Stimulated activated CD4-positive, alpha-beta T cell treated with anti-CD3 and anti-CD28 coated beads, Interleukin-1b, Interleukin-23, amount 100 ng/mL, for 1 hour (primary cell): ENCODE measurements at places on chromosomes 16 and 17.

- no peak for DNase-seq
Observed at GRCh38 chr16:66254751-66255150, 111.7 kb upstream of the CDH5 start.

DNA sequence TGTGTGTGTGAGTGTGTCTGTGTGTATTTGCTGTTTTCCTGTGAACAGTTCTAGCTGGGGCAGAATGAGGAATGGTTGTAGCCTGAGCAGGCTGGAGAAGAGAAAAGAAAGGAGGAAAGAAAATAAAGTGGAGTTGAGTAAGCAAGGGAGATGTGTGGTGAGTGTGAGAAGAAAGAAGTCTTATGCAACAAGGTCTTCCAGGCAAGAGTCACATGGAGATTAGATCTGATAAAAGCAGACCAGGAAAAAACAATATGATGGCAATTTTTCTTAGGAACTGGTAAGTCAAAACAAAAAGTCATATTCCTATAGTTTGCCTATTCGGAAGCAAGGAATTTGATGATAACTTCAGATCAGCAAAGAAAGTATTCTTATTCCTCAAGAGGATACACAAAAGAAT, 125.0 kb downstream of the HS3ST3A1 start:
- no peak for DNase-seq

DNA sequence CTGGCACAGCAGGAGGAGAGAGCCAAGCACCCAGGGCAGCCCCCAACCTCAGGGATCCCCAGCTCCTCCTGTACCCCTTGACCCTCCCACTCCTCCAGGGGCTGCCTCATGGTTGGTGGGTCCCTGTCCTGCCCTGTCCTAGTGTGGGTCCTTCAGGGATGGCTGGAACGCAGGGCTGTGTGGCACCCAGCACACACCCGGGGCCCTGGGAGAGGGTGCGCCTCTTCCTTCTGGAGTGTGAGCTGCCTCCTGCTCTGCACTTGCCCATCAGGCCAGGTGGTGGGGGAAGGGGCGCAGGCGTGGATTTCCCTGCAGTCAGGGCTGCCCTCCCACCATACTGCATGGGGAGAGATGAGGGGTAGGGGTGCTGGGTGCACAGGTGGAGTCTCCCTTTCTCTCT, 42.6 kb downstream of the SOCS1 start:
- no peak for DNase-seq

- DNase-seq = no peak
Observed at GRCh38 chr16:77882358-77882757, 94.0 kb downstream of the VAT1L start.

DNA sequence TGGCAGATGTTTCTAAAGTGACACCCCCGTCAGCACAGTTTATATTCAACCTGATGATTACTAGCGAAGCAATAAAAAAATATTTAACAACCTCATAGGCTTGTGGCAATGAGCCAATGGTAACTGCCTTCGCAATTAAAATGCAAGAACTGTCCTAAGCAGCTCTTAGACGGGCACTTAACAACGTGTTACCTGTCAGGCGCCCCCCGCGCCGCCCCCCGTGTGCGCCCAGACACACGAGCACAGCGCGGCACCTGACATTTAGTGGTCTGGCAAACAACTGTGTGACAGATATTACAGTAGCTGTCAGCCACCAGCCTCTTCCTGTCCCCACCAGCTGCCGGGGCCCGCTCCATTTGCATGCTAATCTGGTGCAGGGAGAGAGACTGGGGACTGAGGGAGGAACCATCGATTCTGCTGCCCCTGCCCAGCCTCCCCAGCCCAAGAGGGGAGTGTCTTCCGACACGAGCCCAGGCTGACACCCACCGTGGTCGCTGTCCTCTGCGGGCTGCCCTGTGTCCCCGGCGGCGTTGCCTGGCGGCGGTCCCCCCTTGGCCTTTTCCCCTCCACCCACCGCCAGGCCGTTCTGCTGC, 12.7 kb downstream of the NDUFAF8 start:
- DNase-seq = no peak

- DNase-seq = no peak
Observed at GRCh38 chr16:28592979-28593553, 3.8 kb downstream of the SULT1A2 start.

DNA sequence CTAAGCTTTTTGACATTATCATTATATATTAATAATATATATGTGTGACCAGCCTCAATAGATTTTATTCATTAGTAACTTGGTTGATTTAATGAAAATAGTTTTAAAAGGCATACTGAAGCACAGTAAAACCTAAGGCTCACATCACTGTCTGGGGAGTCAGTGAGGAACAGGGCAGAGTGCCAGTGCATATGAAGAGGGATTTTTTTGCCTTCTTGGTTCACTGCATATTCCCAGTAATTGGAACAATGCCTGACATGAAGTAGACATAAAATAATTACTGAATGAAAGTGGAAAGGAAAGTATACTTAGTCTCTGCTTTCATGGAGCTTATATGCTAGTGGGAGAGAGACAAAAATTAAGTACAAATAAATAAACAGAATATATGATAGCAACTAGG, 81.1 kb downstream of the FTO start:
- no peak for DNase-seq

- DNase-seq = no peak
Observed at GRCh38 chr17:48352630-48353029, 77.4 kb downstream of the SKAP1 start.

- DNase-seq = no peak
Observed at GRCh38 chr17:44781551-44782325, 22.9 kb downstream of the ADAM11 start.

DNA sequence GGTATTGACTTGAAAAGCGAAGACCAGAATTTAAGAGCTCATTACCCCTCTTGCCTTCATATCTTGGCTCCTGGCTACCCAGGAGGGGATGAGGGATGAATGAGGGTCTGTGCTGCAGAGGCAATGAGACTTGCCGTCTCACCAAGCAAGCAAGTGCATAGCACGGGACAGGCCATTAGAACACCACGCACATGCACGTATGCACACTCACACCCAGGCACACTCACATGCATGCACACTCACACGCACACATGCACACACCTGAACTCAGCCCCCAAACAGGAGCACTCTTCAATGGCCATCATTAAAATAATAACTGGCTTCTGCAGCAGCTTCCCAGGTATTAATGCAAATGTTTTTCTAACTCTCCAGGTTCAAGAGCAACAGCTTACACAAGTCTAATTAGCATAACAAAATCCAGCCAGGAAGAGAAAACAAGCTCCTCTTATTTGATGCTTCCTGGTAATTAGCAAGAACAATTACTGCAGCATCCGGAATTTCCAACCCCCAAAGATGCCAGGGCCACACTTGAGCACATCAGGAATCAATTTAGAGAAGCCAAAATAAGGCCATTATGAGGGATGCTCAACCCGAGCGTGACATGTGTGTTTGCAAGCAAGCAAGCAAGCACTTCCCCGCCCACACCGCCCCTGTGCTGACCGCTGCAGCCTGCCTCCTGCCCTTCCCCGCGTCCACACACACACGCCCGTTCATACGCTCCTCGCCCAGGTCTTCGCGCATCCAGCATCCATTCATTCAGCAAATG, 171.6 kb upstream of the TNRC6C start:
- DNase-seq = no peak

GRCh38 chr16:89784406-89784805, 32.0 kb downstream of the FANCA start:
- no peak for DNase-seq

DNA sequence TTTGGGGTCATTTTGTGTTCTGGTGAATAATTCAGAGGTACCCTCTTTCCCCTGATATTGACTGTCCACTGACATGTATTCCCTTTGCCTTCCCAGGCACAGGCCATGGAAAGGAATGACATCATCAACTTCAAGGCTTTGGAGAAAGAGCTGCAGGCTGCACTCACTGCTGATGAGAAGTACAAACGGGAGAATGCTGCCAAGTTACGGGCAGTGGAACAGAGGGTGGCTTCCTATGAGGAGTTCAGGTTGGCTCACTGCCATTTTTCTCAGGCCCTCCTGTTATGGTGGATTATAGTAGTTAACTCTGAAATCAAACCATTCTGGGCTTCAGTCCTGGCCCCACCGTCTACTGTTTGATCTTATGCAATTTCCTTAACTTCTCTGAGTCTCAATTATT, 1.6 kb upstream of the EFTUD2 start:
- no peak for DNase-seq

DNA sequence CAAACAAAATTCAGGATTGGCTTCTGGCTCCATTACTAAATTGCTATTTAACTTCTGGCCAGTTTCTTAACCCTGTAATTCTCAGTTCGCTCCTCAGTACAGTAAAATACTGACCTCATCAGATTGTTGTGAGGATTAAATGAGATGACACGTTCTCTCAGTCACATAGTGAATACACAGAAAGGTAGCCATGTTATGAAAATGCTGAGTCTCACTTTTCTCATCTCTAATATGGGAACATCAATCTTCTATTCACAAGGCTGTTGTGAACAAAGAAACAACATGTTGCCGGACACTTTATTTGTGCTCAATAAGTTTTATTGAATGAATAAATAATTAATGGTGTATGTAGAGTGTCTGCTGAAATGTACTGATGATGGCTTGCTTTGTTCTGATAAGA, 924.5 kb upstream of the GOT2 start:
- DNase-seq = no peak

DNA sequence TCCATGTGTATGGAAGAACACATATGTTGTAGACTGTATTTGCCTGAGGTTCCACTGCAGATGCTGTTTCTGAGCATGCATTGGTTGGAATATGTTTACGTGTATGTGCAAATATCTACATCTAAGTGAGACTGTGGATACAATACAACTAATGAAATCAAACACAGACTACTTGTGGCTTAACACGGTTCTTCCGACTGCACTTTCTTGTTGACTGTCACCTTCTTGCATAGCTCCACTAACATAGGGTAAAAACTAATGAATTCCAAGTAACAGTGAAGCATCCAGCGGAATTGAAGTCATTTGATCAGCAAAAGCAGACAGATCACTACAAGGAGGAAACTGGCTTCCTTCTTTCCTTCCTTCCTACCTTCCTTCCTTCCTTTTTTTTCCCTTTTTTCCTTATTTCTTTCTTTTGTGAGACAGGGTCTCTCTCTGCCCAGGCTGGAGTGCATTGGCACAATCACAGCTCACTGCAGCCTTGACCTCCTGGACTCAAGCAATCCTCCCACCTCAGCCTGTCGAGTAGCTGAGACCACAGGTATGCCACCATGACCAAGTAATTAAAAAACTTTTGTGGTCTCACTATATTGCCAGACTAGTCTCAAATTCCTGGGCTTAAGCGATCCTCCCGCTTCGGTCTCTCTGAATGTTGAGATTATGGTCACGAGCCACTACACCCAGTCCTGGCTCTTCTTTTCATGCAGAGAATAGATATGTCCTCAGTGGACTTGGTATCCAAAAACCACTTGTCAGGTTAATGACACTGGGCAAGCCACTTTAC, 22.0 kb upstream of the CCL1 start:
- DNase-seq = no peak

DNA sequence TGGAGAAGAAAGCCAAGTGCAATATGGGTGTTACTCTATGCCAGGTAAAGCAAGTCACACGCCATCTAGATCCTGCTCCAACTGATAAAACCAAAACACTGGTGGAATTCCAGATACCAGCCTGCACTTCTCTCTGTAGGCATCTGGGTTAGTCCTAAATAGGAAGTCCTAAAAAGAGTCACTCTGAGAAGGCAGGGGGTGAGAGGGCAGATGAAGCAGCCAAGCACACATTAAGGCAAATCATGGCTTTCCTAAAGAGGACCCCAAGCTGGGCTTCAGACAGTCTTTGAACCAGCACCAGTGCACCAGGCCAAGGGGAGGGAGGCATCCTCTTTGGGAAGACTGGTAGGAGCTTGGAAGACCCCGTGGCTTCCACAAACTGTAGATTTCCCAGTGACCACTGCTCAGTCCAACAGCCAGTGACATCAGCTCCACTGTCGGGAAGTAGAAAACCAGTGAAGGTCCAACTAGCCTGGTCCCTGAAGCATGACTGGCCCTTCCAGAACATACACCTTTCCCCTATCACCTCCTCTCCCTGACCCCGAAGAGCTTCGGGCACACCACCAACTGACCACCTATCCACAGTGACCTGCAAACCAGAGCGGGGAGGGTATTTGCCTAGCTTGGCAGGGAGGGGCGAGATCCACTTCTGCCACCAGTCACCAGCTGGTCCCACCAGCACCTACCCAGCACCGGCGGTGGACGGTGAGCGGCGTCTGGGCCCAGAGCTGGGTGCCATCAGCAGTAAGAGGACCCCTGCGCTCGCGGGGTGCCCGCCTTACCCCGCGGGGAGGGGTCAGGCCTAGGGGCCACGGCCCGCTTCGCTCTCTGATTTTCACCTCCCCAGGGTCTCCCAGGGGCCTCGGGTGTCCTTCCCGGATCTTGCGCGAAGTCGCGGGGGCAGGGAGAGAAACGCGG, 1.0 kb downstream of the LITAF start:
- DNase-seq = no peak

DNA sequence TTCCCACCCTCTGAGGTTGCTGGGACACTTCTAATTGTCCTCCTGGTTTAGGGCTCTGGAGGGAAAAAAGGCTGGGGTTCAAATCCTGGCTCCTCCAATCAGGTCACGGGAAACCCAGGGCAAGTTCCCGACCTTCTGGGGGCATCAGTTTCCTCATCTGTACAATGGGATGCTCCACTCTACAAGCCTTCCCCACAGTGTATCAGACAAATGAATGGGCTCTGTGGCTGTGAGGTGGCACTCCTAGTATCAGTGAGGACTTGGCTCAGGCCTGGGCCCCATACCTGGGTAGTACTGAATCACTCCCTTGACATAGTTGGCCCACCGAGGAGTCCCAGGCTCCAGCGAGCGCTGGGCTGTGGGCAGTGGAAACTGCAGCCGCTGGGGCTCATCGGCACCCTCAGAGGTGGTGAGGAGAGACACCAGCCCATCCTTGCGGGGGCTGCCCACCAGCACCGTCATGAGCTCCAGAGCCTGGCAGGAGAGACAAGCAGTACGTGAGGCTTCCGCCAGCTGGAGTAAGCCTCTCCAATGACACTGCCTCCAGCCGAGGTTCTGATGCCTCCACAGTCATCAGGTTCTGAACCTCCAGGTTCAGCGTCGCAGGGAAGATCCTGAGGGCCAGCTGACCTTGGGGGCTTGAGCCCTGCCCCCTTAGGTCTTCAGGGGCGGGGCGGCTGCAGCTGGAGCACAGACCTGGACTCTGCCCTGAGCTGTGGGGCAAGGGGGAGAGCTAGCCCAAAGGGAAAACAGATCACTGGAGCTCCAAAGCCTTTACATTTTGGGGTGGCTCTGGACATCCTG, 1.2 kb downstream of the GALK1 start:
- DNase-seq = no peak

DNA sequence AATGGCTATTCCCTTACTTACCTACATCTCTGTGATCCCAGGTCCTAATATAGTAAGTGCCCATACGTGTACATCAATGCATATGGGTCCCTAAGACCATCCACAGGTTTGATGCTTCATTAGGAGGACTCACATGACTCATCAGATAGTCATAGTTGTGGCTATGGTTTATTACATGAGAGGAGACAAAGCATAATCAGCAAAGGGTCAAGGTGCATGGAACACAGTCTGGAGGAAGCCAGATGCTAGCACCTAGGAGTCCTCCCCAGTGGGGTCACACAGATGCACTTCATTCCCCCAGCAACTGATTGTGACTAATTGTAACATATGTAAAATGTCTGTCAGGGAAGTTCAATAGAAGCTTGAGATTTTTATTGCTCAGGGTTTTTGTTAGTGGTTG, 42.8 kb downstream of the PHKB start:
- no peak for DNase-seq
